Endothelial cell of coronary artery (primary cell): ENCODE measurements at places on chromosomes 12 and 14. TPM values are rescaled to one million over a fixed set of nuclear protein-coding genes. Genes with fewer than 3 reads are reported as not detected.

The CMA1 gene
- not detected in 2 replicates for total RNA-seq

The AICDA gene
- not detected in 2 replicates for total RNA-seq

The NPAS3 gene
- 0.09 TPM in 2 replicates for total RNA-seq

The GZMH gene
- total RNA-seq, result not detected in 2 replicates

The VEZT gene
- 58.4 and 69.0 TPM in 2 replicates for total RNA-seq

The SGPP1 gene
- 8.4 and 12.2 TPM in 2 replicates for total RNA-seq

The ZNF891 gene
- 0.54 and 1.0 TPM in 2 replicates for total RNA-seq

The RFX4 gene
- not detected in 2 replicates for total RNA-seq

The KRT72 gene
- not detected in 2 replicates for total RNA-seq

The ACVRL1 gene
- 448 and 520 TPM in 2 replicates for total RNA-seq

The BBOF1 gene
- 1.8 and 2.5 TPM in 2 replicates for total RNA-seq

The FGF6 gene
- not detected in 2 replicates for total RNA-seq

The IQSEC3 gene
- total RNA-seq, result not detected in 2 replicates

The MIPOL1 gene
- total RNA-seq, result 17.5 and 18.2 TPM in 2 replicates

The OR6C2 gene
- not detected in 2 replicates for total RNA-seq

The ANHX gene
- total RNA-seq, result not detected in 2 replicates

The CISTR gene
- total RNA-seq, result not detected in 2 replicates

The CD163L1 gene
- 2.6 and 3.8 TPM in 2 replicates for total RNA-seq

The C12orf50 gene
- total RNA-seq, result 0.09 TPM in 1 of 2 replicates, not detected in the other

The ARMH4 gene
- total RNA-seq, result 1.0 and 3.7 TPM in 2 replicates

The ESRRB gene
- not detected in 2 replicates for total RNA-seq

The DAZAP2 gene
- total RNA-seq, result 48.5 TPM in 2 replicates

The PTPRQ gene
- 0.28 TPM in 1 of 2 replicates, not detected in the other for total RNA-seq

The NEUROD4 gene
- total RNA-seq, result not detected in 2 replicates

The ANKS1B gene
- total RNA-seq, result 0.09 TPM in 1 of 2 replicates, not detected in the other

The TCL1B gene
- total RNA-seq, result not detected in 2 replicates

The PRICKLE1 gene
- total RNA-seq, result 21.4 and 22.1 TPM in 2 replicates

The TMEM229B gene
- under 0.01 and 0.19 TPM in 2 replicates for total RNA-seq

The PRH2 gene
- not detected in 2 replicates for total RNA-seq

The CFAP73 gene
- total RNA-seq, result not detected in 2 replicates

The POTEG gene
- not detected in 2 replicates for total RNA-seq

The FOXM1 gene
- 5.3 and 6.2 TPM in 2 replicates for total RNA-seq
